D721Med (cell line): ENCODE measurements at places on chromosomes 3 and 15.

- DNase-seq = no peak
Measured at GRCh38 chr15:91469632-91470567, 369.8 kb downstream of the SV2B start.

DNA sequence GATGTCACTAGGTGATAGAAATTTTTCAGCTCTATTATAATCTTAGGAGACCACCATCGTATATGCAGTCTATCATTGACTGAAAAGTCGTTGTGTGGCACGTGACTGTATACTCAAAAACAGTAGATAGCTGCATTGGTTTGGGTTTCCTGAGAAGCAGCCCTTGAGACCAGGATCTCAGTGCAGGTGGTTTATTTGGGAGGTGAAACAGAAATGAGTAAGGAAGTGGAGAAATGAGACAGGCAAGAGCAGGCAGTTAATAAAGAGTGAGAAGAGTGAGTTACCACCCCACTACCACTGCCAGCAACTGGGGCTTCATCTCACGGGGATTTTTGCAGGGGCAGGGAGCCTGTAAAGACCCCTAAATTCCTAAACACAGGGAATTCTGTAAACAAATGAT lies 221.0 kb downstream of the SHQ1 start:
- DNase-seq = no peak

DNA sequence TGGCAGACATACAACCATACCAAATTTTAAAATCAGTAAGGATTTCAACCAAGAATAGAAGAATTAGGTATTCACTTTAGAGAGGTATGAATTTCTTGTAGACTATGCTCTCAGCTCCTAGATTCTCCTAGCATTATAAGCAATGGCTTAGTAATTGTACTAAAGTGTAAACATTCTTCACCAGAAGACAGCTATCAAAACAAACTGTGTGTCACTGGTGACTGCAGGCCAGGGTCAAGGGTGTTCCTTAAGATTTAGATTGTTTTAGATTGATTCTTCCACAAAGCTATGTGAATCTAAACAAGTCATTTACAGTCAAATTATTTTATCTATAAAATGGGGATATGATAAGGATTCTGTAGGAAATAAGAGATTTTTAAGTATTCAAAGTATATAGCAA lies 23.1 kb upstream of the GP5 start:
- no peak for DNase-seq

DNA sequence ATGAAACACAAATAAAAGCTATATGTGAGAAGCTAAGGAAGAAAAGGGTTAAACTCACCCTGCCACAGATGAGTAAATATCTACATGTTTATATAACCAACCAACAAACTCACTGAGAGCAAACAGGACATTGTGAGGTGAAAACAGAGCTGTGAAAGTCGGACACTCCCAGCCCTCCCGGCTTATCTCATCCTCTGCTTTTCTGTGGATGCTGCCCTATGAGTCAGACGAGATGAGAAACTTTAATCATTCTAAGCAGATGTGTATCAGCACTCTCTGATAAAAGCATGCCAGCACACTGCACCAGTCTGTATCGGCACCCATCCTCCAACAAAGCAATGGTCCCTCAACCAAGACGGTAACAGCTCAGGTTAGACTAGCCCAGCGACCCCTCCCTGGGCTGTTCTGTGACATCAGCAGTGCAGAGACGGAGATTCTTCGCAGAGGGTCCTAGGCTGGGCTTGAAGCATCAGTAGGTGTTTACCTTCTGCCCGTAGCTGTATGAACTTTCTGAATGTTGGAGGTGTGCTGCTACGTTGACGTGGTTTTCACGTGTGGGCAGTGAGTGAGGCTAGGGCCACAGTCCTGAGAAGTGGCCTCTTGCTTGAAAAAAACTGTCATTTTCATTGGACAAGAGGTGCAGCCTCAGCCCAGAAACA lies 119.8 kb upstream of the ALDH1A3 start:
- no peak for DNase-seq

DNA sequence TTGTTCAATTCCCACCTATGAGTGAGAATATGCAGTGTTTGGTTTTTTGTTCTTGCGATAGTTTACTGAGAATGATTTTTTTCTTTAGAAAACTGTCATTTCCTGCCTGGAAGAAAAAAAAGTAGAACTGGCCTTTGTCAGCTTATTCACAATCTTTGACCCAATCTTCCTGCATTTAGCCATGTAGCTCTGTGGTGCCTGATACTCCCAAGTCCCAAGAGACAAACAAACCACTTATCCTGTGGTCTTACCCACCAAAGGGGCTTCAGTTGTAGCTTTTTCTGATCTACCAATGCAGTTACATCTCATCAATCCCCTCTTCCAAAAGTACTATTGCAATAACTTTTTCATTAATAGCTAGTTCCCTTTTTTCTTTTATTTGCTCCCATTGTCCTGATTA lies 444.6 kb downstream of the GRM7 start:
- no peak for DNase-seq

GRCh38 chr3:191324936-191325335 lies 4.3 kb upstream of the CCDC50 start:
- no peak for DNase-seq

DNA sequence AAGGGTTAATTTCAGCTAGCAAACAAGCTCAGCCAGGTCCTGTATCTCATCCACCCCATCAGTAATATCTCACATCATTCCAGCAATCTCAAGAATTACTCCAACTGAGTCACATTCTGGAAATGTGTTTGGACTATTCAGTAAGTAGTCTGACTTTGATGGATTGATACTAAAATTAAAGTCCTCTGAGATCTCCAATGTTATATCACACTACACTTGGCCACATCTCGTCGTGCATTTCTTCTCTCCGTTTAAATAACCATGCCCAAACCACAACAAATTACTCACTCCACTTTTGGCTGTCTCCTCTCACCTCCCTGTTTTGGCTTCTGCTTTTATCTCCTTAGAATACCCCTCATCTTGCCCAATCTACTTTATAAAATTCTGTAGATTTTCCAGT lies 292.2 kb downstream of the PYDC2 start:
- no peak for DNase-seq

GRCh38 chr15:99450896-99451358 lies 114.9 kb upstream of the MEF2A start:
- no peak for DNase-seq

- DNase-seq = no peak
Measured at GRCh38 chr3:69880069-69880640, 119.4 kb upstream of the SAMMSON start.

DNA sequence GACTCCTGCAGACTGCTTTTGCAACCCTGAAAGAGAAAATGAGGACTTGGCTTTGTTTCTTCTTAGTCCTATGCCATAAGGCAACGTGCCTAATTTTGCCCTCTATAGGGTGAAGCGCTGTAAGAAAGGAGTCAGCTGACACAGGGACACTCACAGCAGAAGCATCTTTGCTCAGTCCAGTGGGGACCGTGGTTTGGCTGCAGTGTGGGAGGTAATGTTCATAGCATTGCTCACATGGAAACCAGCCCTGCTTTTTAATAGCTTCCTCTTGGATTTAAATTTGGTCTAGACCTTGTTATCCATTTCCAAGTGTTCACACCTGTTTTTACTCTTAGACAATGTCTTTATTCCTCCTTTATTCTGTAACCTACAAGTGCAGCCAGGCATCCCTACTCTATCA lies 1032.1 kb downstream of the NTRK3 start:
- no peak for DNase-seq

DNA sequence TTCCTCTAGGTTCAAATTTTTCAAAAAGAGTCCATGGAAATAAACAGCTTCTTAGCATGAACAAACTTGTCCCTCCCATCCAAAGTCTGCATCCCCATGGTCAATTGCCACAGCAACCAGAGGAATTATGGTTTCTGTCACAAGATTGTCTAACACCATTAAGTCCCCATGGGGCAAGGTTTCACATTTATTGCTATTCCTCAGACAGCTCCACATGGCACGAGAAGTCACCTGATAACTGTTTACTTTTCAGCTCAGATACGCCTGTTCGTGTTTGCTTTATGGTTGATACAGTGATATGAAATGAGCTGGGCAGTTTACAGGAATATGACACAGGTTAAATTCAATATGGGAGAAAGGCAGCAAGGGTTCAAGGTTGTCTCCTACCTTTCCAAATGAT lies 37.9 kb upstream of the MUC13 start:
- no peak for DNase-seq

DNA sequence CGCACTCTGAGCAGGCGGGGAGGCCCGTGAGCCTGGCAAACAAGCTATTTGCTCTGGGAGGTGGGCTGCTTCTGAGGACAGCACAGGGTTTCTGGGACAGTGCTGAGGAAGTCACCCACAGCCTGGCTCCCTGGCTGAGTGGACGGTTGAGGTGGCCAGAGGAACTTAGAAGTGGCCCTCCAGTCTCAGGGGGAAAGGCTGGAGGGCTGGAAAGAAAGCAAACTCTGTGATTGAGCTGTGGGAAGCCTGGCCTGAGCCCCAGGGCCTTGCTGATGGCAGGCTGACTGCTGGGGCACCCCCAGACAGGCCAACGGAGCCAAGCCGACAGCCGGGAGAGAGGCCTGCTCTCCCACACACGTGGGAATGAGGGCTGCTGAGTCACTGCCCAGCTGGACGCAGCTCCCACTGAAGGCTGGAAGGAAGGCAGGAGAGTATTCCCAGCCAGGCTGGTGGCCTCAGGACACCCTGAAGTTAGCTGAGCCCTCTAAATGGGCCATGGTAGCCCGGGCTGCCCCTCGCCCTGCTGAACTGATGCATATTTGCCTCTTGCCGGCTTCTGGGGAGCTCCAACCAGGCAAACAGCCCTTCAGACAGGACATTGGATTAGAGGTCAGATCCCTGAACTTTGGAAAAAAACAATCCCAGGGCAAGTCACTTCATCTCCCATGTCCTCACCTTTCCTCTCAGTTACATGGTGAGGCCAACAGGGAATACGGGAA lies 98.0 kb upstream of the TLE3 start:
- DNase-seq = no peak

GRCh38 chr3:128353361-128353965 lies 113.2 kb downstream of the DNAJB8 start:
- DNase-seq = no peak

DNA sequence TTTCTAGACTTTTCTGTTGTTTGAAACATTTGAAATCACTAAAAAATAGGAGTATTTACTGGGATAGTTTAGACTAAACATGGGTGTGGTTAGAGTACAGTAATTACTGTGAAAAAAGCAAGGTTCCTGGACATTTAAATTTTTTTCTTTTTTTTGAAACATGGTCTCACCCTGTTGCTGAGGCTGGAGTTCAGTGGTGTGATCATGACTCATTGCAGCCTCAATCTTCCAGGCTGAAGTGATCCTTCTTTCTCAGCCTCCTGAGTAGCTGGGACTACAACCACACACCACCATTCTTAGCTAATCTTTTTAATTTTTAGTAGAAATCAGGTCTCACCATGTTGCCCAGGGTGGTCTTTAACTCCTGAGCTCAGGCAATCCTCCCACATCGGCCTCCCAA lies 20.4 kb upstream of the CELF6 start:
- DNase-seq = no peak

GRCh38 chr15:79370716-79371115 lies 59.8 kb downstream of the TMED3 start:
- DNase-seq = no peak

DNA sequence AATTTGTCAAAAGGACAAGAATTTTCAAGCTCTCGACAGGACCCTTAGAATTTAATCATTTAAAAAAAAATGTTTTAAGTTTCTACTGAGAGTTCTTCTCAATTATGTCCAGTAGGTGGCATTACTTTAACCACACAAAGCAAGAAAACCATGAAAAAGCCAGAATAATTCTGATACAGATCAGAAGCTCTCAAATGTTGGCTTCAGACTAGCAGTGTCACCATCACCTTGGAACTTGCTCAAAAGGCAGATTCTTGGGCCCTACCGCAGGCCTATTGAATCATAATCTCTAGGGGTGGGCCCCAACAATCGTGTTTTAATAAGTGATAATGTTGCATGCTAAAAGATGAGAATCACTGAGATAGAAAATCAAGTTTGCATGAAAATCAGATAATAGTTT lies 99.5 kb upstream of the KCNMB2 start:
- no peak for DNase-seq

- no peak for DNase-seq
Measured at GRCh38 chr15:97140216-97140615, 809.7 kb downstream of the NR2F2 start.

- DNase-seq = no peak
Measured at GRCh38 chr3:111936191-111936841, 42.5 kb upstream of the ABHD10 start.

GRCh38 chr3:114892131-114892879 lies 254.8 kb downstream of the ZBTB20 start:
- no peak for DNase-seq

DNA sequence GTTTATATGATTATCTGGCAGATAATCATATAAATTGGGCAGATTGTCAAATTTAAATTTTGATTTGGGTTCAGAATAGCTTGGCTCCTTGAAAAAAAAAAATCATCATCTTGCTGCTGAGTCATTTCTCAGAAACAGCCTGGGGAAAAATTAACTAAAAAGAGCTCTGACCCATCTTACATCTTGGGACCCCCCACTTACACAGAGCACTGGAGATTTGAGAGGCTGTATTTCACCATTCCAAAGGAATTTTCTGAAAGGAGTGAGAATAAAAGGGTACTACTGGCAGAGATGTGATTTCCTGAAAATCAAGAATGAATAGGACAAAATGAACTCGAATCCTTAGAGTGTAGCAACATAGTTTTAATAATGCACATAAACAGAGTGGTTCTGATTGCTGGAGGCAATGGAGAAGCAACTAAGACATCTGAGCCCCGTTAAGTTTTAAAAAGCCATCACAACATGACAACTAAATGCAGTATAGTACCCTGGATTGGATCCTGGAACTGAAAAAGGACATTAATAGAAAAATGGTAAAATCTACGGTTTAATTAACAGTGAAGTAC lies 97.5 kb downstream of the RFTN1 start:
- no peak for DNase-seq

- no peak for DNase-seq
Measured at GRCh38 chr15:44765036-44765435, 28.7 kb downstream of the TRIM69 start.

GRCh38 chr3:190258634-190259033 lies 63.6 kb downstream of the CLDN1 start:
- no peak for DNase-seq

- no peak for DNase-seq
Measured at GRCh38 chr3:58383904-58384303, 49.7 kb downstream of the PDHB start.

DNA sequence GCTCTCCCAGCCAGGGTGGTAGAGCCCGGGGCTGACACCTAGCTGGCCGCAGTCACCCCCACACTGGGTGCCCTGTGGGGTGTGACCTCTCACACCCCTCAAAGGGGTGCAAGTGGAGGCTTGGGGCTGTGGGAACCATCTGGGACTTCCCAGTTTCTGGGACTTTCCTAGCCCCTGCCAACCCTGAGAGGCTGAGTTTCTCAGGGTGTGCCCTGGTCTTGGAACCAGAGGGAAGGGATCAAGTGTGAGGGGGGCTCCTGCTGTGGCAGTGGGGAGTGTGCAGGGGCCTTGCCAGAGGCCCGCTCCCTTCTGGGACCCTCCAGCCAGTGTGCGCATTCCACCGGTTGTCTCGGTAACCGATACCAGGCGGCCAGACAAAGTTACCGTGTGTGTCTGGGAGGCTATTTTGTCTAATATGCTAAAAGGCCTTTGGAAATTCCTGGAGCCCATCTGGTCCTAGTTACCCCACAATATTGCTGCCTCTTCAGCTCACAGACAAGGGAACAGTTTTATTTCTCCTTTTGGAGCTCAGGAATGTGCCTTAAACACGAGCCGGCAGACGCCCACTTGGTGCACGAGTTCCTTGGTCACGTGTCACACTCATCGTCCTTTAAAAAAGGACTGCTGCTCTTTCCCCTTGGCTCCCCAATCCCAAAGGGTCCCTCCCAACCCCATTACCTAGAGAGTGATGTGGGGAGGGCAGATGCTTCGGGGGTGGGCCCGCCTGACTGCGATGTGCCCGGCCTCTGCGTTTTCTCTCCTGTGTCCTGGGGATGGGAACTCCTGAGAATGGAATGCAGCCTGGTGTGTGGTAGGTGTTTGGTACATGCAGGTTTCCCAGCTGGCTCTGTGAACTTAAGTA lies 33.2 kb downstream of the HDAC11 start:
- DNase-seq = no peak
